ENCODE measurements at places on chromosomes 11 and 22. TPM values are rescaled to one million over a fixed set of nuclear protein-coding genes. Genes with fewer than 3 reads are reported as not detected.

Gene AIFM3
- 0.58 TPM for total RNA-seq

DNA sequence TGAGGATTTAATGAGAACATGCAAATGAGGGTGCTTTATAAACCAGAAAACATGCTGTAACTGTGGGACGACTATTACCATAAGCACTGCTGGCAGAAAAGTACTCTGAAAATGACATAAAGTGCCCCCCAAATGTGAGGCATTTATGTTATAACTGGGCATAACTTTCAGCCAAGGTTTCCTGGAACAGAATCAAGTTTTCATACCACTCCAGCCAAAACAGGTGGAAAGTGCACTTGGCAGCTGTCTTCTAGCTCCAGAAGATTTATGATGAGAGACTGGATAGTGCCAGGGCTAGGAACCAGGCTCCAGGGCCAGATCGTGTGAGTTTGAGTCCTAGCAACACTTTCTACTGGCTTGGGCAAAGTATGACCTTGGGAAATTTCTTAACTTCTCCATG lies 339.2 kb downstream of the TENM4 start:
- no peak overlapping the region for H3K27ac ChIP-seq
- no peaks in the 10 kb centered on the region for H3K4me1 ChIP-seq
- H3K27me3 ChIP-seq, result peaks cover 3% of the 10 kb centered on the region
- DNase-seq, result no peak

DNA sequence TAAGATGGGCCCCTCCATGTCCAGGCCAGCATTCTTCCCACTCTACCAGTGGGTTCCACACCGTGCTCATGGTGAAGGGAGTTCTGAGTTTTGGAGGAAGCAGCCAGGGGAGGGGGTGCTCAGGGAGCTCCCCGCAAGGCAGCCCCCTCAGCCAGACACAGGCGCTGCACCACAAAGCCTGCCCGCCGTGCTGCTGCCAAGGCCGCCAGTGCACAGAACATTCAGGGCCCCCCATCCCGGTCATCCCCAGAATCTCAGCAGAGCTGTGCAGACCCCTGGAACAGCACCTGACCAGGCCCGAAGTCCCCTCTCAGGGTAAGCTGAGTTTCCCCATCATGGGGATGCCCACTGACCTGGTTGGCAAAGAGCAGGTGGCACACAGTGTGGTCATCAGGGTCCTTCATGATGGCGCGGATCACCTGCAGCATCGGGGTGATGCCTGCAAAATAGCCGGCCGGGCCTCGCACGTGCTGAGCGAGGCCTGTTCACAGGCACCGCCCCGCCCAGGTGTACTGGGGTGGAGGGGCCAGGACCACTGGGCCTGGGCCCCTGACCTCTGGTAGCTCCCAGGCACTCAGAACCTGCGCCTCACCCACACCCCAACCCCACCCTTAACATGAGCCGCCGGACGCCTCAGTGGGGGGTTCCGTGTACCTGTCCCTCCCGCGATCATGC lies 12.4 kb upstream of the POLDIP3 start:
- no peaks in the 10 kb centered on the region for H3K27me3 ChIP-seq
- H3K4me3 ChIP-seq, result no peak overlapping the region
- DNase-seq, result no peak
- H3K4me1 ChIP-seq, result no peaks in the 10 kb centered on the region
- H3K36me3 ChIP-seq, result peaks cover 14% of the 10 kb centered on the region

- H3K27ac ChIP-seq, result no peak overlapping the region
- peaks cover 26% of the 10 kb centered on the region for H3K36me3 ChIP-seq
- no peak for DNase-seq
- no peak overlapping the region for H3K4me3 ChIP-seq
Measured at GRCh38 chr11:74141241-74141695, 29.5 kb downstream of the C2CD3 start.

DNA sequence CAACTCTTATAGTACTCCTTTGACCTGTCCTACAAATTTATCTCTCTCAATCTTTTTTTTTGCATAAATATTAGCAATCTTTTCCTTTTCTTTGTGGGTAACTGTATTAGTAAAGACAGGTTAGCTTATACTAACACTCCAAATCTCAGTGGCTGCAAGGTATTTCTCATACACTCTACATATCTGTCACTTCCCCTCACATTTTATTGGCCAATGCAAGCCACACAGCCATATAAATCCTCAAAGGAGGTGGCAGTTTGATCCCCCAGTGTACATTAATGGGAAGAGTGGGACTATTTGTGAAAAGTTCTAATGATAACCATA lies 42.6 kb upstream of the EED start:
- peaks cover 16% of the 10 kb centered on the region for H3K4me1 ChIP-seq
- H3K4me3 ChIP-seq, result no peak overlapping the region
- no peak overlapping the region for H3K27ac ChIP-seq
- H3K27me3 ChIP-seq, result no peaks in the 10 kb centered on the region
- peak; percentile 31 for DNase-seq

- no peak for DNase-seq
- no peaks in the 10 kb centered on the region for H3K27me3 ChIP-seq
- H3K4me3 ChIP-seq, result no peak overlapping the region
- no peaks in the 10 kb centered on the region for H3K4me1 ChIP-seq
Measured at GRCh38 chr22:48651036-48651890, 1176.4 kb downstream of the BRD1 start.

Gene BATF2
- total RNA-seq, result 0.30 TPM

GRCh38 chr11:400241-400689 lies 6.3 kb downstream of the PKP3 start:
- H3K4me3 ChIP-seq, result no peak overlapping the region
- peaks cover 4% of the 10 kb centered on the region for H3K4me1 ChIP-seq
- H3K27ac ChIP-seq, result no peak overlapping the region
- no peak for DNase-seq
- H3K36me3 ChIP-seq, result no peaks in the 10 kb centered on the region

DNA sequence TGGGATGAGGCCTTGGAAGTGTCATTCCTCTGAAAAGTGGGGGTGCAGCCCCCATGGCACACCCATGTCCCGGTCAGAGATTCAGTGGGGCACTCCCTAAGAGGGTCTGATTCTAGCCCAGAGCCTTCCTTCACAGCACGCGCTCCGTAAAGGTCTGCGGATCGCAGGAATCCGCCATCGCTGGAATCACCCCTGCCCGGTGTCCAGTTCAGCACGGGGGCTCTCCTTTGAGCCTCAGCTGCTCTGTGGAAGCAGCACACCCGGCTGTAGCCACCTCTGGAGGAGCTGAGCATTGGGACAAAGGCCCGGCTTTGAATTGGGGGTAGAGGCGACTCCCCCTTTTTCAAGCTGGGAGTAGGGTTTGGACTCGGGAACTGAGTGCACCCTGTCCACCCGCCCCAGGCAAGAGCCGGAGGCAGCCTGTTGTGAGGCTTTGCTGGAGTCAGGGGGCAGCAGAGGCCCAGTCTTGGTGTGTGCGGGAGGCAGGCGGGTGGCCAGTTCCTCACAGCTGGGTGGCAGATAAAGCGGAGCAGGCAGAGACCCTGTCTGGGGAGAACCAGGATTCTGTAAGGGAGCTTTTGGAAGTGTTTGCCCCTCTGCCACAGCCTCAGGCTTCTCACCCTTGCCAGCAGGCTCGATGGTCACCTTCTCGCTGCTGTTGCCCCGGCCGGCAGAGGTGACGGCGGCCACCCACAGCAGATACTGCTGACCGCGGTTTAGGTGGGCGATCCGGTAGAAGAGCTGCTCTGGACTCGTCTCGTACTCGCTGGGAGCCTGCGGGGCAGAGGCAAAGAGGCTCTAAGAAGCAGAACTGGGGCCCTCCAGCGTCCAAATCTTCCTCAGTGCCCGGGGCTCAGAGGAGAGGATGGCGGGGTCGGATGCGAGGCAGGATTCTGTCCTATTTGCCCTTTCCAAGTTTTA lies 115.9 kb downstream of the CEP164 start:
- no peaks in the 10 kb centered on the region for H3K36me3 ChIP-seq
- H3K4me3 ChIP-seq, result no peak overlapping the region
- no peaks in the 10 kb centered on the region for H3K4me1 ChIP-seq
- no peak overlapping the region for H3K27ac ChIP-seq

GRCh38 chr11:92313784-92314183 lies 89.2 kb downstream of the FAT3 start:
- no peak for DNase-seq
- no peak overlapping the region for H3K27ac ChIP-seq
- no peak overlapping the region for H3K4me3 ChIP-seq

- no peaks in the 10 kb centered on the region for H3K27me3 ChIP-seq
- peaks cover 80% of the 10 kb centered on the region for H3K4me1 ChIP-seq
- peak overlapping the region; percentile 69 for H3K27ac ChIP-seq
- H3K4me3 ChIP-seq, result peak overlapping the region; percentile 84
Measured at GRCh38 chr11:64776425-64776824, 1.9 kb downstream of the SF1 start.

DNA sequence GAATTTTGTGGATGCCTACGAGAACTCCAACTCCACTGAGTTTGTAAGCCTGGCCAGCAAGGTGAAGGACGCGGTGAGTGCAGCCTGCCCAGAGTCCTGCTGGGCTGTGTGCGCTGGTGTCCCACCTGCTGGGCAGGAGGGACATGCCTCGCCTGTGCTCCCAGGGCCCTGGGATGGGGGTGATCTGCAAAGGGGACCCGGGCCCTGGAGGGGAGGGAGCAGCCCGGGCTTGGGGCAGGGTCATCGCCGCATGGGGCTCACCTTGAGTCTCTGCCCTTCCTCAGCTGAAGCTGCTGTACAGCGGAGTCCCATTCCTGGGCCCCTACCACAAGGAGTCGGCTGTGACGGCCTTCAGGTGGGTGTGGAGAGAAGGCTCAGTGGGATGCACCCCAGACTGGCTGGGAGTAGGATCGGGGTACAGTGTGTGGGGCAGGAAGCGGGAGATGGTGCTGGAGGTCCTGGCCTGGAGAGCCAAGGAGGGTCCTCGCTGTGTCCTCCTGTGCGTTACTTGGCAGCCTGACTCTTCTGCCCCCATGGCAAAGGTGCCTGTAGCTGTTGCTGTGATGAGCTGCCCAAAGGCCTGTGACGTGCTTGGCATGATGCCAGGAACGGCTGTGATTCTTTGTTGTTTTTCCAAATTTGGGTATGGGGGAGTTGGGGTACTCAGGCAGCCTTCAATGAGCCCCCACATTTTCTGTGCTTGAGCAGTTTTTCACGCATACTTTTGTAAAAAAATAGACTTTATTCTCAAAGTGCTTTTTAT lies 29.2 kb downstream of the ST14 start:
- no peaks in the 10 kb centered on the region for H3K4me1 ChIP-seq
- no peaks in the 10 kb centered on the region for H3K36me3 ChIP-seq
- H3K4me3 ChIP-seq, result no peak overlapping the region

Gene TEX54
- not detected for total RNA-seq

Gene CKAP5
- 160 TPM for total RNA-seq

DNA sequence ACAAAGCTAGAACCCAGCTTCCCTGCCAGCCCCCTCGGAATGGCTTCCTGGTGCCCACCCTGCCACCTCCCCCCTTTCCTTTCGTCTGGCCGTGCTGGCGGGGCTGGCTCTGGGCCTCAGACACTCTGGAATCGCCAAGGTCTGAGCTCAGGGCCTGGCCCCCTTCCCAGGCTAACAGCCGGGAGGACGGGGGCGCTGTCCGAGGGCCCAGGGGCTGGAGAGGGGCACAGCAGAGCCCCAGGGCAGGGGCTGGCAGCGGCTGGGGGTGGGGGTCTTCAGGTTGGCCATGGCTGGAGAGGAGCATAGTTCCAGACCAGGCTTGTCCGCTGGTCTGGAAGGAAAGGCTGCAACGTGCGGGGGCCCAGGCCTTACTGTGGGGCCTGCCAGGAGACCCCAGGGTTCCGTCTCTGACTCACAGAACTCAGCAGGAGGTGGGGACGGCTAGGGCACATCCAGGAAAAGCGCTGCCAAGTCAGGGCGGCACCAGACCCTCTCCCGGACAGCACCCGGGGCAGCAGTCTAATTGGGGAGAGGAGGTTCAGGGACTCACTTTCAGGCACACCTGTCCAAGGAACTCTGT lies 861 bp upstream of the LTBP3 start:
- DNase-seq, result no peak
- H3K4me3 ChIP-seq, result peak overlapping the region; percentile 61
- H3K4me1 ChIP-seq, result peaks cover 55% of the 10 kb centered on the region
- H3K36me3 ChIP-seq, result no peaks in the 10 kb centered on the region
- H3K27ac ChIP-seq, result peak overlapping the region; percentile 58
- no peaks in the 10 kb centered on the region for H3K27me3 ChIP-seq

DNA sequence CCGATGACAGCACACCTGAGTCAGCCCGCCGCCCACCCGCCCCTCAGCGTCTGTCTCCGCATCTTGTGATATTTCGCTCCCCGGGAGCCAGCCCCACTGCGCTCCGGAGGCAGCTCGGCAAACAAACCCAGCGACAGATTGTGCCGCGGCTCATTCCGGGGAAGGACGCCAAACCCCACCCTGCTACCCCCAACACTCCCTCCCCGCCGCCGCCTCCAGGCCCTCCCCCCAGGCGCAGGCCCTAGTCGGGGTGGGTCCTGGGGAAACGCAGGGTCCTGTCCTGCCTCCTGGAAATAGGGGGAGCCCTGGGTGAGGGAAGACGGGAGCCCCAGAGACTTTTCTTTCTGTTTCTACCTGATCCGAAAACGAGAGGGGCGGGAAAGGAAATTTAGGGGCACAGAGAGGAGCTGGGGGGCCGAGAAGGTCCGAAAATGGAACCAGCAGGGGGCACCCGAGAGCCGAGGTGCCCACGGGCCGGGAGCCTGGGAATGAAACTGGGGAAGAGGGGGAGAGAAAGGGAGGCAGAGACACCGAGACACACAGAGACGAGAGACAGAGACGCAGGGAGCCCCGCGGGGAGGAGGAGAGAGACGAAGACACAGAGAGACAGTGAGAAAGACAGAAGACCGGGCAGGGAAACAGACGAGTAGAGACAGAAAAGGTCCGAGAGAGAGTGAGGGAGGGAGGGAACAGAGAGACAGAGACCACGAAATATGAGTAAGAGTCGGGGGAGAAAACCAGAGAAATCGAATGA lies 1.7 kb upstream of the RTN4RL2 start:
- H3K27me3 ChIP-seq, result peaks cover 49% of the 10 kb centered on the region
- peaks cover 32% of the 10 kb centered on the region for H3K4me1 ChIP-seq
- no peaks in the 10 kb centered on the region for H3K36me3 ChIP-seq
- no peak for DNase-seq
- H3K4me3 ChIP-seq, result peak overlapping the region; percentile 70

Gene TRIM5
- total RNA-seq, result 33.5 TPM

DNA sequence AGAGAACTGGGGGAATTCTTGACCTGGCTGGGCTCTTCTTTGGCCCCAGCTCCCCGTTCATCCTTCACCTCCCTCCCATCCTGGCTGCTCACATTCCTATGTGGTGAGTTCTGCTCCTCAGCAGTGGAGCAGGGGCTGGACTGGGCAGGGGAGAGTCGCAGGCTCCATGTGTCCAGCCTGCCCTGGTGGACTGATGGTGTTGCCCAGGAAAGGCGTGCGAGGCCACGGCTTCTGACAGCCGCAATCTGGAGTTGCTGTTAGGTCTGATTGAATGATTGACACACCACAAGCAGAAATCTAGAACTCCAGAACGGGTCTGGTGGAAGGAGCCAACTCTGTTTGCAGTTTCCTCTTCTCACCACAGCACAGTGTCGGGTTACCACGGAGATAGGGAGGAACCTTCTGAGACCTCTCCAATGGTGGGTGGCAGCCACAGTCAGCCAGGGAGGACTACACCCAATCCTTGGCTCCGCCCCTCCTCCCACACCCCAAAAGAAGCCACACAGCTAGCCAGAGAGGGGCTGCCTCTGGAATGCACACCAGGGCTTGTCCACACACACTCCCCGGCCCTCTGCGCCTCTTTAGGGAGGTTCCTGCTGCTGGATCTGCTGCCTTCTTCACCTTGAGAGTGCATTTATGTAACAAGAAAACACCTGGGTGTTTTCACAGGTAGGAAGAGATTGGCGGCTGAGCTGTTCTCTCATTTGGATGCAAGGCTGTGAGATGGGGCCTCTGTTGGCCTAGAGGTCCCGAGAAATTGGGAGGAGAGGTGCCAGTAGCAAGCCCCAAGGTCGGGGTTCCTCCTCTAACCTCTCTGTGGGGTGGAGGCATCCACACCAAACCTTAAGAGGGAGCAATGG lies 56.4 kb upstream of the CD44 start:
- H3K4me1 ChIP-seq, result peaks cover 84% of the 10 kb centered on the region
- H3K27me3 ChIP-seq, result no peaks in the 10 kb centered on the region
- peaks cover 34% of the 10 kb centered on the region for H3K36me3 ChIP-seq

Measured in activated CD4-positive, alpha-beta memory T cell treated with anti-CD3 and anti-CD28 coated beads, Interleukin-2, amount 10 ng/mL, durations not matched to agents 7 days and 5 days (primary cell).